ENCODE measurements at places on chromosomes 6 and 20.
A peak's percentile ranks its signal among the peaks of the same experiment; 100 is the strongest.

DNA sequence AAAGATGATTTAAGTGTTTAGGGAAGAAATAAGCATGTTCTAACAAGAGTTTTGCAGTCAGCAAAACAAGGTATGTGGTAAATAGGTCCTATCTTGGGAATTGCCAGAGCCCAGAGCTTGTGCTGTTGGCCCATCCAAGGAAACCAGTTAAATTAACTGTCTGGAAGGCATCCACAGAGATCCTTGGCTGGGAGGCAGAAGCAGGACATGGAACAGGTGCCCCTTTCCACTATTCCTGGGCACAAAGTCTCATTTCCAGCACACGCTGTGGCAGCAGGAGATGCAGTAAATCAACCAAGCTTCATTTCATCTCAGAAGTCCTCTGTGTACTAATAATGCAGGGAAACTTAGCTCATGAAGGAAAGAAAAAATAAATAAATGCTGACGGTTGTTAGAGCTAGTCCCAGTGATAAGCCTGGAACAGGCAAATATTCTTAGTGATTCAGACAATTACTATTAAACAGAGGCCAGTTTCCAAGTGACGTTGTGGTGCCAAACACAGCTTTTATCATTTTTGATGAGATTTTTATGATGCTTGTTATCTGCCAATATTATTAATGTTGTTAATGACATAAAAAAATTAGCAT is 39.8 kb upstream of the SNAP25 start:
- peak; percentile 97 for DNase-seq

DNA sequence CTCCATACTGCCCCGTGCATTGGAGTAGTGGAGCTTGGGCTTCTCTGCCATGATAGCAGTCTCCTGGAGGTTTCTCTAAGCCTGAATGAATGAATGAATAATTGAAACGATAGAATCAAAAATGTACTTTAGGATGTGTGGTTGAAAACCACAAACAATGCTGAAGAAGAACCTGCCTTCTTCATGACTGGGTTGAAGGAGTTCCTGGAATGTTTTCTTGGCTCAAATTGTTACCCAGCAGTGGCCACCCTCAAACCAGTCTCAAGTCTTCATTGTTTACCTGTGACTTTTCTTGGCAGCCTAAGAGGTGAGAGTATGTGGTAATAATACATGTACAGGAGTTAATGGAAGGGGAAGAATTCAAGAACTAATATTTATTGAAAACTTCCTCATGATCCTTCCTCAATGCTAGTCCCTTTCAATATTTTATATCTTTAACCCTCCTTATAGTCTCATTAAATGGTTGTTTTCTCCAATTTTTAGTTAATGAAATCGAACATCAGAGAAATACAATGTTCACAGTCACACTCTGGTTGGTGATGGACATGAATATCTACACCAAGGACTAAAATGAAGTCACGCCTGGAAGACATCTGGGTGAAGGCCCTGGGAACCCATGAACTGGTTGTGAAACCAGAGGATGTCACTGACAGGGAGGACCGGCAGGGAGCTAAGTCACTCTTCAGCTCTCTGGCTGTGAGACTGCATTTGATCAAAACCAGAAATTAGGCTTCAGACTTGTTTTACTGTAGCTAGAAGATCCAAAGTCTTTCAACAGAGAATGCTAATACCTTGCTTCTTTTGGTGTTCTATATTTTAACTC is at the start of gene GSTA5:
GSTA5 (minus strand) TSS at position 51 of the 823 bp plus-strand sequence.
- no peak for DNase-seq

DNA sequence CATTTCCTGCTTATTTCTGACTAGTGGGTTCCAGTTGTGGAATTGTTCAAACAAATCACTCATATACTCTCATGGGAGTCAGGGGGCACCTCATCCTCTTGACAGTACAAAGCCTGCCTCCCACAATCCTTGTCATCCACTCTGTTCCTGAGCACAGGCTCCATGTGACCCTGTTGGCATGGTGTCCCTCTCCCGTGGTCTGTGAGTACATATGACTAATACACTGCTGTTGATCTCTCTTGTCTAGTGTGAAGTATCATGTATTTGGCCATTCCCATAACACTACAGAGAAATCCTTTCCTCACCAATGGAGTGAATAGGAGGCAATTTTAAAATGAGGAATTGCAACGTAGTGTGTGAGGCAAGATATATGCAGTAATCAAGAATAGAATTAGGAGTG is 185.3 kb downstream of the OGFRL1 start:
- no peak for DNase-seq

- no peak for DNase-seq
These were observed 161.8 kb downstream of the NFATC2 start for GRCh38 chr20:51380401-51381385.

DNA sequence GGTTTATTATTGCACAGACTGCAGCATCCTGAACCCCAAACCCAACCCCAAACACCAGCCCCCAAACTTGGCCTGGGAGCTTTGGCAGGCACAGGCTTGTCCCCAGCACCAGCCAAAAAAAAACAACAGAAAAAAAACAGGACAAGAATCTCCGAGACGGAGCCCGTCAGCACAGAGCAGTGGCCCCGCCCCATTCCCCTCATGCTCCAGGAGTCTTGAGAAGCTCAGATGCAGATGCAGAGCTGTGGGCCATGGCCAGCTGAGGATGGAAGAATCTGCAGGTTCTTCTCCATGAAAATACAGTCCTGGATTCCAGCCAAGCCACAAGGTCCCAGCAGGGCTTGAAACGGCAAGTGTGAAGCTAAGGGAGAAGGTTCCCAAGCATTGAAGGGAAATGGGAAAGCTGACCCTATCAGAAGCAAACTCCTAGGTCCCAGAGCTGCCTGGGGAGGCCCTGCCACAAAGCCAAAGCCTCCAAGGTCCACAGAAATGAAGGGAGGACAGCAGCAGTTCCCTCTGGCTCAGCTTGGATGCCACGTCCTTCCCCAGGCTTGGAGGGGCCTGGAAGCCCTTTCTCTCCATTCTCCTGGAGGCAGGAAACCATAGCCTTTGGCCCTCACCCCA is 75.2 kb downstream of the JPH2 start:
- DNase-seq, result no peak

GRCh38 chr6:1627827-1628560 is 18.3 kb downstream of the FOXC1 start:
- no peak for DNase-seq

DNA sequence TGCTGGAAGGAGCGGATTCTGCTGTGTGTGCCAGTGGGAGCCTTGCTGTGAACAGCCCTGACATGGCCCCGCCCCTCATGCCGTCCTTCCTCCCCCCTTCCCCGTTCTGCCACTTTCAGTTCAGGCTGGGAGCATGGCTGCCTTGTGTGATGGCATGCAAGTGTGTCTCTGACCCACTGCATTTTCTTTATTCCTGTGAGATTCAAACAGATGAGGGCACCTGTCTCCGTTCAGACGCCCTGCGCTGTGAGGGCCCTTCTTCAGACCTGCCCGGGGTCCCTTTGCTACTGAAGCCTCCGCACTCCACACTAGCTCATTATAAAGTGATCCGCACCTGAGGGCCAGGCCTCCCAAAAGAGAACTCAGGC is 88.3 kb downstream of the TAF4 start:
- no peak for DNase-seq

DNA sequence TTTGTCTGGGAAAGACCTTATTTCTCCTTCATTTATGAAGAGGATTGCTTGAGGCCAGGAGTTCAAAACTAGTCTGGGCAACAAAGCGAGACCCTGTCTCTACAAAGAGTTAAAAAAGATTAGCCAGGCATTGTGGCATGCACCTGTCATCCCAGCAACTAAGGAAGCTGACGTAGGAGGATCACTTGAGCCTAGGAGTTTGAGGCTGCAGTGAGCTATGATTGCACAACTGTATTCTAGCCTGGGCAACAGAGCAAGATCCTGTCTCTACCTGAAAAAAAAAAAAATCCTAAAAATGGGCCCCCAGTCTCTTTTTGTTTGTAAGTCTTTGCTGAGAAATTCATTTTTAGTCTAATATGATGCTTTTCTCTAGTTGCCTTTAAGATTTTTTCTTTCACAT is 29.2 kb upstream of the EIF2S2 start:
- no peak for DNase-seq

GRCh38 chr6:87938287-87938686 is 109.4 kb upstream of the SPACA1 start:
- no peak for DNase-seq

DNA sequence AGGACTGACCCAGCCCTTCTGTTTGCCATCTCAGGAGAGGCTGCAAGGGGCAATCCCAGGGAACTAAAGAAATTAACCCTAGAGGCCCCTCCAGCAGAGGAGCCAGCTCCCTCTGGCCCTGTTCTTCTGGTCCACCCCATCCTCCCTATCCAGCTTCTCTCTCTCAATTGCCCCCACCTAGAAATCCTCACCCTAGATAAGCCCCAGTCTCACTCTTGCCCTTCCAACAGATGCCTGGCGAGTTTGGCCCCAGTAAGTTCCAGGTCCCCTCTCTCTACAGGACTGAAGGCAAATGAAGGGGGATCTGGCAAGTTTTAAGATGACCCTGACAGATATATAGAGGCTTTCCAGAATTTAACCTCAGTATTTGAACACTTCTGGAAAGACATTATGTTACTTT is 134.0 kb downstream of the THBS2 start:
- DNase-seq, result no peak

- DNase-seq, result no peak
These were observed 631.3 kb downstream of the EYS start for GRCh38 chr6:65075705-65076230.

DNA sequence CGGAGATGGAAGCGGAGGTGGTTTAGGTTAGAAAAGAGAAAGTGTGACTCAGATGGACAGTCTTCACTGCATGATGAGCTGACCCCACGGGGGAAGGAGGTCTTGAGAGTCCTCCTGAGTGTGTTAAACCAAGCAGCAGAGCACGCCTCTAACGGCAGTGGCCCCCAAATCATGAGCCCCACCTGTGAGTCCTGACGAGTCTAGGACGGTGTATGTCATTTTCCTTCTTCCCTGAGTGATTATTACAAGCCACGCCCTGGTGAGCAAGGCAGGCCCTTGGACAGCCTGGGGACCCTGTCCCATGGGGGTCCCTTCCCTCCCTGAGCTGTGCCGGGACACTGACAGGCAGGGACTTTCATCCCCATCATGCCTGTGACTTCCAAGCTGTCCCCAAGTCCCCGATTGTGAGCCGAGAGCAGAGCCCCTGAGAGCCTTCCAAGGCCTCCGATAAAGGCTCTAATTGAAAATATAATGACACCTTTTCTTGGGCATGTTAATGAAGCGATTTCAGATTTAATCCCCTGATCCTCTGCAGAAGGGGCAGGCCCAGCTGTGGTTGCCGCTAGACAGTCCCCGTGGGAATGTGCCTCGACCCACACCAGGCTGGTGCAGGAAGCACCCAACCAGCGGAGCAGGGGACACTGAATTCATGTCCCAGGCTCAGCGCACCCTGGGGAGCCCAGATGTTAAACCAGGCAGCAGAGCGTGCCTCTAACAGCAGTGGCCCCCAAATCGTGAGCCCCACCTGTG is 320.1 kb downstream of the TAF4 start:
- no peak for DNase-seq

GRCh38 chr6:16811277-16811979 is 50.2 kb upstream of the ATXN1 start:
- no peak for DNase-seq

- no peak for DNase-seq
These were observed 142.3 kb downstream of the ATXN1 start for GRCh38 chr6:16618962-16619361.

- DNase-seq, result no peak
These were observed 120.6 kb upstream of the AGPAT4 start for GRCh38 chr6:161394437-161394836.

GRCh38 chr6:2000962-2001361 is 244.4 kb downstream of the GMDS start:
- DNase-seq, result no peak

DNA sequence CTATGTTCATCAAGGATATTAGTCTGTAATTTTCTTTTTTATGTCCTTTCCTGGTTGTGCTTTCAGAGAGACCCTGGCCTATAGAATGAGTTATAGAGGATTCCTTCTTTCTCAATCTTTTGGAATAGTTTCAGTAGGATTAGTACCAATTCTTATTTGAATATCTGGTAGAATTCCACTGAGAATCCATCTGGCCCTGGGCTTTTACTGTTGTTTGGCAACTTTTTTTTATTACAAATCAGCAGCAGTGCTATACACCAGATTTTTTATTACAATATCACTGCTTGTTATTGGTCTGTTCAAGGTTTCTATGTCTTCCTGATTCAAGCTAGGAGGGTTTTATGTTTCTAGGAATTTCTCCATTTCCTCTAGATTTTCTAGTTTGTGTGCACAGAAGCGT is 50.0 kb upstream of the NRSN1 start:
- no peak for DNase-seq

GRCh38 chr6:154555073-154555677 is 44.7 kb upstream of the CNKSR3 start:
- DNase-seq, result no peak

DNA sequence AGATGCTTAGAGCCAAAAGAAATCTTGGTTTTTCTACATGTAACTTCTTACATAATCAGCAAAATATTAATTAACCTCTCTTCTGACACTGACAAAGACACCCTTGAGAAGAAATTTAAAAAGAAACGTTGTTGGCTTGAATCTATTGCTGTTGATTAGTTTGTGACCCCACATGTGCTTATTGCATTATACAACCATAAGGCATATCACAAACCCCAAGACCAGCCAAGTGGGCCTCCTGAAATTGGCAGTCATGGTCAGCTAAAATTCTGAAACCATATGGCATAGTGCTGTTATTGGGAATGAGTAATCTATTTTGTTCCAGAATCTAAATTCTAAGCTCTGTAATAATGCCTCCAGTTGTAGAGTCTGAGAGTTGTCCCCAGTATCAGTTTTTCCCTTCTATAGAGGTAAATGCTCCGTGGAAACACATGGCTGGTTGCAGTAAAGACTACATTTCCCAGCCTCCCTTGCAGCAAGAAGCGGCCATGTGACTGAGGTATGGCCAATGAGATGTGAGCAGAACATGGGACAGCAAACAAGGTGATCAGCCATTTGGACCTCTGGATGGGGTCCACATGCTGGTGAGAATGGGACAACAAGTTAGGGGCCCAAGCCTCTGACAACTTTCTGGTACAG is 42.3 kb upstream of the PTPN1 start:
- DNase-seq, result peak; percentile 91

- DNase-seq, result peak; percentile 80
These were observed 347.8 kb upstream of the PLCB4 start for GRCh38 chr20:8721098-8721497.

GRCh38 chr20:9011121-9011520 is 57.8 kb upstream of the PLCB4 start:
- no peak for DNase-seq

GRCh38 chr6:168609914-168610490 is 169.0 kb downstream of the SMOC2 start:
- DNase-seq, result no peak

DNA sequence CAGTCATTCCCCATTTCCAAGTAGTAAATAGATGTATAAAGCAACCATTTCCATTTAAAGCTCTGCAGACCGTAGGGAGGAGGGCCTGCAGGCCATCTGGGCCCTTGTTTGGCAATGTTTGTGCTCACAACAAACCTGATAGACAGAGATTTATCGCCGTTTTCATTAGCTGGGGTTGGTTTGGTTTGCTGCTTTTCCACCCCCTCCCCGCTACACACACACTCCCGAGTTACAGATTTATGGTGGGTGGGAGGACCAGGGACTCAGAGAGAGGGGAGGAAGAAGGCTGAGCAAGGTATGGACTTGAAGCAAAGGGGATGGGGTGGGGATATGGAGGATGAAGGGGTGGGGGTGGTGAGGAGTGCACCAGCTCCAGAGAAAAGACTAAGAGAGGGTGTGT is 36.6 kb upstream of the FOXP4 start:
- DNase-seq, result no peak

- no peak for DNase-seq
These were observed 236.2 kb downstream of the GRM1 start for GRCh38 chr6:146265056-146265455.

- no peak for DNase-seq
These were observed 40.8 kb upstream of the STMND1 start for GRCh38 chr6:17061097-17061496.
